ENCODE measurements at places on chromosomes 3 and 15.

DNA sequence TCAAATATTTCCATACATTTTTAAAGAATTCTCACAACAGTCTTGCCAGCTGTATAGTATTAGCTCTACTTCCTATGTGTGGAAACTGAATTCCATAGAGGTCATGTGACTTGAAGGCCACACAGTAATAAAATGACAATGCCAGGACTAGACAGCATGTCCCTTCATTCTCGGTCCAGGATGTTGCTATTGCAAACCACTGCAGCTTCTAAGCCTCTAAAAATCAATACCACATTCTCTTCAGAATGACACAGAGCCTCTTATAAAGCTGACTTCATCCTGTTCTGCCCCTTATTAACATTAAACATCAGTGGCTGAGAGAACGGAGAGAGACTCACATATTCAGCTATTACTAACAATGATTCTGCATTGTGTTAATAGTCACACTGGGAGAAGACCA is 240.3 kb upstream of the PEX5L start:
- DNase-seq, result no peak

DNA sequence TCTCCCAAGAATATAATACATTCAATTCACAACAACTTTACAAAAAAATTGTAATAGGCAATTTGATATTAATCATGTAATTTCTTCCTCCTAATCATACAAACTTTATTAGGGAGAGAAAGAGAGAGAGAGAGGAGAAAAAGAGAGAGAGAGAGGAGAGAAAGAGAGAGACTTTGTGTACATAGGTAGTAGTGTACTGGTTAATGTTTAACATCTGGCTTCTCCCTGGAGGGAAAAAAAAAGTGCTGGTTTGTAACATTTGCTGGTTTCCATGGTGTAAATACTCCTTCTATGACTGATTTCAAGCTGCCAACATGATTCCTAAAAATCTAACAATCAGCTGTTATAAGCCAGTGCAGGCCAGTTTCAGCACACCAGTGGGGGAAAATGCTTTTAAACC is 98.0 kb upstream of the ARHGEF26 start:
- DNase-seq, result no peak

- no peak for DNase-seq
Observed at GRCh38 chr15:69725275-69725674, 272.7 kb downstream of the RPLP1 start.

DNA sequence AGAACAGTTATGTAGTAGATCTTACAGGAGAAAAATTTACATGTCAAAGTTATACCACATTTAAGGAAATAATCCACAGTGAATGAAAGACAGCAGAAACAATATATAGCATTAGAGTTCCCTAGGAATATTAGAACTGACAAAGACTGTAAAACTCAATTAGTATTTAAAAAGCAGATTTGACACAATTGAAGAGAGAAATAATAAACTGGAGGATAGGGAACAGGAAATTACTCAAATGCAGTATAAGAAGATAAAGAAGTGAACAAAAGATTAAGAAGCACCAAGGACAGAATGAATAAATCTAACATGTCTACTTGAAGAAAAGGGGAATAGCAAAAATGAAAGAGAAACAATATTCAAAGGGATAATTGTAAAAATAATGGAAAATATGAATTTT is 132.6 kb upstream of the CHRNA7 start:
- no peak for DNase-seq

DNA sequence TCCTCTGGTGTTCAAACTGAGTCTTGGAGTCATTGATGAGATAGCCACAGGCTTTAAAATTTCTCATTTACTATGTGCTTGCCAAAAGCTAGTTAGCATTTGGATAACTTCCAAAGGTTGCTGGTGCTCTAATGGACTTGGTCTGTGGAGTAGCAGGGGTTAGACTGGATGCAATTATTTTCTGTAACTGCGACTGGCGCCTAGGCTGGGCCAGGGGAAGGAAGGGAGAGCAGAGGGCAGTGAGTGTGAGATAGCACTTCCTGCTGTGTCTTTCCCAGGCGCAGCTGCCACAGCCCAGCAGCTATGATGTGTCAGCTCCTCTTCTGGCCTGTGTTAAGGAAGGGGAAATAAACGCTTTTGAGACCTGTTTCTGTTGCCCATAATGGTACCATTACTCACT is 98.6 kb downstream of the MYRIP start:
- no peak for DNase-seq

DNA sequence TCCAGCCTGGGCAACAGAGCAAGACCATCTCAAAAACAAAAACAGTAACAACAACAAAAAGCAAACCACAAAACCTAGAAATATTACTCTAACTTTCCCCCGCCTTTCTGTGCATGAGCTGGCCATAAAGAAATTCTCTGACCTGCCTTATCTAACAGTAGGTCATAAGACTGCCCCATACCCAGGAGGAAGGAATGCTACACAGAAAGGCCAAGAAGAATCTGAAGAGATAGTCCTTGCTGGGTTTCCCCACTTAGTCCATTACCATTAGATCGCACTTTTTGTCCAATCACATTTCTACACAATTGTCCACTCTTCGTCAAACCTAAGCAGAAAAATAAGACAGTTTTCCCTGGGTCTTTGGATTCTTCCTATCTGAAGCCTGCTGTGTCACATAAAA is 23.5 kb downstream of the CIAO2A start:
- DNase-seq, result no peak

DNA sequence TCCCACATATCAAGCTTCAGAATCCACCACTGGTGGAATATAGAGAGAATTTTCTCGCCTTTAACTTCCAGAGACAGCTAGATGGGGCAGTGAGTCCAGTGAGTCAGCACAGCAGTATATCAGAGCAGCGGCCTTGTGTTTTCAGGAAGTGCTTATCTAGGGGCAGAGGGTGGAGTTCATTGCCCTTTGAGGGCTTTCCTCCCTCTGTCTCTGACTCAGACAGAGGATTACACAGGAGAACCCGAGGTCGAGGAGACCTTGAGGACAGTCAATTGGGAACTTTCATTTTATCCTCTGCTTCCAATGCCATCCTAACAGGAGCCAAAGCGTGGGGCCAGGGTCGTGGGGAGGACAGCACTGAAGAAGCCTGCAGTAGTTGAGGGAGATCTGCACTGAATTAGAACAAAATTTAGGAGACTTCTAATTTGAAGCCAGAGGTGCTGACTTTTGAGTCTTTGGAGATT is 109.6 kb upstream of the UMPS start:
- no peak for DNase-seq

All from activated naive CD4-positive, alpha-beta T cell (primary cell).